ENCODE measurements at places on chromosomes 1 and 21.

DNA sequence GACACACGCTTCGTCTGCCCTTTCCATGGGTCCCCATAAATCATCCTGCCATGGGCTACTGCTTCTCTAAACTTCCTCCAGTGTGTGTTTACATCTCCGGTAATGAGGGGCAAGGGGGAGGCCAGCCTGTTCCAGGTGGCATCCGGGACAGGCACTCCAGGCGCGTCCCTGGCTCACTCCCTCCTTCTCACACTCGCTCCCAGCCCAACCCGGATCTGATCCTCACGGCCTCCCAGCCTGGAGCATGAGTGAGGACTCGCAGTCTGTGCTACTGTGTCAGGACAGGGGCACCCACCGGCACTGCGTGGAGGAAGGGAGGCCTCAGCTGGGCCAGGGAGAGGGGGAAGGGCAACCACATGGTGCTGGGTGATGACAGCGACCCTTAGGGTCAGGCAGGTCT lies 225.4 kb downstream of the TRABD2B start:
- DNase-seq, result no peak

DNA sequence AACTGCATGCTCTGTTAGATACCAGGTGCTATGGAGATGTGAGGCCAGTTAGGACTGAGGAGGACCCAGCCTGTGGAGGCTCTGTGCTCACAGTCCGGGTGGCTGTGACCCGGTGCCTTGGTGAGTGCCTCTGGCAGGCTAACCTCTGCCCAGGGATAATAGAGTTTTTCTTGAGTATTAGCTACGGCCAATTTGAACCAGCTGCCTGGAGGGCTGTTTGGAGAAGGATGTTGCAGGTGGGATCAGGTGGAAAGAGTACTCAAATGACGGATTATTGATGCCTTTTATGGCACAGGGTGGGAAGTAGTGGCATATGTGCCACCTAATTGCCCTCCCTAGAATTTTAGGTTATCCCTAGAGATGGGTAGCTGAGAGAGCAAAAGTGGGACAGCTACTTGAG lies 182.7 kb downstream of the GRIK3 start:
- no peak for DNase-seq

DNA sequence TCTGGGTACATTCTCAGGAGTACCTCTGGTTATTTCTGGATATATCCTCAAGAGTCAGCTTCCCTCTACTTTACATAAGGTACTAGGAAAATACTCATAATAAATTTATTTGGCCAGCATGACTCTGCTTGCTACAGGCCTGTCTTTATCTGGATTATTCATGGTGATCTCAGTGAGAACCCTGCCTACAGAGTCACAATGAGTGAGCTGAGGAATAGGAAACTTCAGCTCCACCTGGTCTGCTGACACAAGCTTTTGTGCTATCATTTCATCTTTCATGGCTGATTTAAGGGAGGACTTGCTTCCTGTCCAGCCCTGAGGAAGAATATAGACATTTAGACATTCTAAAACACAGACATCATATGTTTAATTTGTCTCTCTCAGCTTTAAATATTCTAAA lies 19.5 kb upstream of the SUCO start:
- DNase-seq, result no peak

- no peak for DNase-seq
These were observed 10.6 kb upstream of the KCNN3 start for GRCh38 chr1:154880671-154881070.

Measured in BE2C (cell line).